ENCODE measurements at places on chromosomes 11 and 22. TPM values are rescaled to one million over a fixed set of nuclear protein-coding genes. Genes with fewer than 3 reads are reported as not detected.

SELENOH gene
- total RNA-seq, result 130 TPM

GVQW3 gene
- 1.8 TPM for total RNA-seq

LMO2 gene
- total RNA-seq, result 11.3 TPM

MS4A6A gene
- 115 TPM for total RNA-seq

PKP3 gene
- 0.27 TPM for total RNA-seq

FAM227A gene
- total RNA-seq, result 0.95 TPM

CST6 gene
- not detected for total RNA-seq

OR10A2 gene
- not detected for total RNA-seq

RHOD gene
- 24.2 TPM for total RNA-seq

EFCAB6 gene
- total RNA-seq, result 1.8 TPM

OR4A16 gene
- total RNA-seq, result not detected

GRCh38 chr11:75461151-75461550, 28.1 kb upstream of the KLHL35 start:
- DNase-seq, result no peak

- DNase-seq, result no peak
These were observed 7.8 kb upstream of the MYBPC3 start for GRCh38 chr11:47360341-47360740.

DNA sequence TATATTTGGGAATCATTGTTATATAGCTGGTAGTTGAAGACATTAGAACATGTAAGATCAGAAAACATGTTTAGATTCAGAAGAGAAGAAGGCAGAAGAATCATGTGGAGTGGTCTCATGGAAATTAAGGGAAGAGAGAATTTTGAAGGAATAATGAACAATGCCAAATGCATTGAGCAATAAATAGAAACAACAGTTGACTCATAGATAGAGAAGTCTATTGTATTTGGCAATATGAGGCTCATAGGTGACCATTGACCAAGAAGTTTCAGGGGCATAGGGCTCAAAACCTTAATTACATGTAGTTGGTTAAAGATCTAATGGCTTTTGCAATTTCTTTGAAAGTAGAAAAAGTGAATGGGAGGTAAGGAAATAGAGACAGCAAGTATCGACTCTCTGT, 123.9 kb downstream of the PAX6 start:
- no peak for DNase-seq

DNA sequence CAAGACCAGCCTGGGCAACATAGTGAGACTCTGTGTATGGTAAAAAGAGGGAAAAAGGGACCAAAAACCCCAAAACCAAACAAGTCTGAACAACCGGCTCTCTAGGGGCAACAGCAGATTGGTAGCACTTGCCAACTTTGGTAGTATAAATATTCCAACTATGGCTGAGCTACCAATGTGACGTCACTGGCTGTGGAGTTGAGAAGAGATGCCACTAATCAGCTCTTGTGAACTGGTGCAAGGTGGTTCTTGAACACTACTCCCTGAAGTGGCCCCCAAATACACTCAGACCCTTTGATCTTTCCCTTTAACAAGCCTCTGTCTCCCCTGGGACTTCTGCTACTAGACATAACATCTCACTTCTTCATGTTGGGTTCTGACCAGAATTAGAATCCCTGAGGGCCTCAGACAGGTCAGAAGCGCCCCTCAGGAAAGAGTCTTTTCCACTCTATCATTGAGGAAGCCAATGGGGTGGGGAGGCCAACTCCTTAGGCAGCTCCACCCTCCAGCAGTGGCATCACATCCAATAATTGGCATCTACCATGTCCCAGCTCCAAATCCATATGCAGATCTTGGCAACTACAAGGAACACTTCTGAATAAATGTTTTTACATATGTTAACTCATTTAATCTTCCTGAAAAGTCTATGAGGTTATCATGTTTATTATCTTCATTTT, 49.2 kb downstream of the RPL27A start:
- no peak for DNase-seq

DNA sequence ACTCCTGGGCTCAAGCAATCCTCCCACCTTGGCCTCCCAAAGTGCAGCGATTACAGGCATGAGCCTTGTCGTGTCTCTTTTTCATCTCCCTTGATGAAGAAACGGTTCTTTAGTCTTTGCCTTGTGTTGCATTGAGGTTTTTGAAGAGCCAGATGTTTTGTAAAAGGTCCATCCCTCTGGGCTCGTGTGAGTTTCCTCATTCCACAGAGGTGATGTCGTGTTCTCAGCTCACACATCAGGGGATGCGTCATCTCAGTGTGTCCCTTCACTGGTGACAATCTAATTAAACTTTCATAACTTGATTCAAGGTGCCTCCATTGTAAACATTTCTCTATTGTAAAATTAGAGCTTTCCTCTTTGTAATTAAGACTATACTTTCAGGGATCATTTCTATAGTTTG, 29.7 kb upstream of the TEF start:
- peak; percentile 65 for DNase-seq

DNA sequence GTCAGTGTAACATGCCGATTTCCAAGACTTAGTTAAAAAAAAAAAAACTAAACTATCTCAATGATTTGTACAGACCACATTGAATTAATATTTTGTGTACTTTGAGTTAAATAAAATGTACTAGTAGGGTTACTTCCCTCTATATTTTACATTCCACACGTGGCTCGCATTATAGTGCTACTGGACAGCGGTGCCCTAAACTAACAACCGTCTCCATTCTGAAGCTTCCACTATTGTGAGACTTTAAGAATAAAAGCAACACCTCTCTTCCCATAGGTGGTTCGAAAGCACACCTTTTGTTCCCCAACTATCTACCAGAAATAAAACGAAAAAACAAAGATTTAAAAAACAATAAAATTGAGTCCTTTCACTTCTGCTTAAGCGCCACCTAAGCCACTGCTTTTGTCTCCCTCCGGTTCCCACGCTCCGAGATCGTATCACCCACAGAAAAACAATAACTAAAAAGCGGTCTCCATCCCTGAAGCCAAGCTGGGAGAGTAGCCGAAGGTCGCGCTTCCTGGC, 380 bp upstream of the TTC17 start:
- no peak for DNase-seq

GRCh38 chr11:15473954-15474837, 359.5 kb downstream of the INSC start:
- no peak for DNase-seq

GRCh38 chr22:23910496-23911190, 16.5 kb downstream of the MIF start:
- no peak for DNase-seq

GRCh38 chr11:63476618-63477017, 14.3 kb downstream of the PLAAT5 start:
- DNase-seq, result no peak

- no peak for DNase-seq
These were observed 1330.6 kb downstream of the BRD1 start for GRCh38 chr22:48496987-48497650.

DNA sequence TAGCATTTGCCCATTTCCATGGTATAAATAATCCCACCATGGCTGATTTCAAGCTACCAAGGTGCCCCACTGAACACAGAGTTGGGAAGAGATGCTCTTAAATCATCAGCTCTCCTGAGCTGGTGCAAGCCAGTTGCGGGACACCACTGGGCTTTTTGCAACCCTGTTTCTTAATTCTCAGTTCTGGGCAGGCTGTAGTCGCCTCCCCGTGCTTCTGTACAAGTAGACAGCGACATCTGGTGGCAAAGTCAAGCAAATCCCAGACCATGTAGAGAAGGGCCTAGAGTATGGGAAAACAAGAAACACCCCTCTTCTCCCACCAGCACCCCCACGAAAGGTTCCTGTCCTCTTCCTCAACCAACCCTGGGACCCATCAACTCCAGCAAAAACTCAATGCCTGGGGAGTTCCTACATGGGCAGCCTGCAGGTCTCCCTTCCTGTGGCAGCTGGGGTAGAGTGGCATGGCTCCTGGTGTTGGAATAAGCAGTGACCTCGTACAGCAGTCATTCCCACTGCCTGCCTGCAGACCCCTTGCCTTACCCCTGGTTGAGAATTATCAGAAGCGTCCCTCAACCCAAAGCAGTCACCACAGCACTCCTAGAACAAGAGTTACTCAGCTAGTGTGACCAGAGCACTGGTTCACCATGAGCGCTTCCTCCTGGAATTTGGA, 68.4 kb downstream of the IGLL5 start:
- DNase-seq, result peak; percentile 79

- no peak for DNase-seq
These were observed 15.3 kb upstream of the TREH start for GRCh38 chr11:118694771-118695170.

DNA sequence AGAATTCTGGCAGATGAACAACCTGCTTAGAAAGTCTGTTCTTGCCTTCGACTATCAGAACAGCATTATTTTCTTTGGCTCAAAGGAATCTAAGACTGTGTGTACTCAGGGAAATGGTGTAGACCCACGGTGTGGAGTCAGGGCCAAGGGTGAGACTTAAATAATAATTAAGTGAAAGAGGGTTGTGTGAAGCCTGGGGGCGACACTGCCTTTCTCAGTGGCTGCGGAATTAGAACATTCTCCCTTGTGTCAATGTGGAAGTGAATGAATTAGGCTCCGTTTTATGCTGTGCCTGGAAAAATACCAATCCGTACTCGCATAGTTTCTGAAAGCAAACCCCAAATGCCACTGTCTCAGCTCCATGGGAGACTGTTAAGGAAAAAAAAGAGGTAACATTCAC, 50.7 kb downstream of the NAV2 start:
- no peak for DNase-seq

DNA sequence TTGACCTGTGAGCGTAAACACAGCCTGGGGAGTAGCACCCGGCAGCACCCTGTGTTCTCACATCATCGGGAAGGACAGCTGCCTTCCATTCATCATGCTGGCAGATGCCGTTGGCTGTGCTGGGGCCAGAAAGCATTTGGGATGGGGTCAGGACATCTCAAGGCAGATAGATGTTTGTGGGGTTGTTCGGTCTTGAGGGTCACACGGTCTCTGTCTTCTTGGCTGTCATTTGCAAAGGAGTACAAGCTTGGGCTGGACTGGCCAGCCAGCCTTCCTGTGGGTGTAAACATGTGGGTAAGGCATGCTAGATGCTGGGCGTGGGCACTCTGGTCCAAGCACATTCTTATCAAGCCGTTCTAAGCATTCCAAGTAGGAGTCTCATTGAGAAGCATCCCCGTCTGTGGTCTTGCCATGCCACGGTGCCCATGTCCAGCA, 81.4 kb downstream of the TBC1D22A start:
- no peak for DNase-seq

GRCh38 chr11:6405052-6405667, 13.7 kb downstream of the APBB1 start:
- no peak for DNase-seq

- DNase-seq, result peak; percentile 83
These were observed 626 bp upstream of the TBX10 start for GRCh38 chr11:67640021-67640757.

GRCh38 chr11:72738199-72739141, 13.7 kb downstream of the ARAP1 start:
- peak; percentile 75 for DNase-seq

- peak; percentile 32 for DNase-seq
These were observed 7.8 kb downstream of the UCP2 start for GRCh38 chr11:73974604-73975478.

DNA sequence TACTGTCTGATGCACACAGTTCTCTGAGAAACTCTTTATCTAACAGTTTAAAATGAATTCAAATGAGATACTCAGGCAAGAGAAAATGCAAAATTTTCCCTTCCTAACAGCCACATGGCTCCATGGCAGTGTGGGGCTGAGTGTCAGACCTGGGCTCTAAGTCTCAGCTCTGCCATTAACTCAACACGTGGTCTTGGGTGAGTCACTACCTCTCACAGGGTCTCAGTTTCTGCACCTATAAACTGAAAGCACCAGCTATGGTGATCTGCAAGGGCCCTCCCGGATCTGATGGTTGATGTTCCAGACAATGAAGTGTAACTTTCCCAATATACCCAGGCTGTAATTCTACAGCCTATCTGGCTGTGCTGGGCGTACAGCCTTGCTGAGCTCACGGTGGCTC, 70.5 kb downstream of the KCNC1 start:
- no peak for DNase-seq

DNA sequence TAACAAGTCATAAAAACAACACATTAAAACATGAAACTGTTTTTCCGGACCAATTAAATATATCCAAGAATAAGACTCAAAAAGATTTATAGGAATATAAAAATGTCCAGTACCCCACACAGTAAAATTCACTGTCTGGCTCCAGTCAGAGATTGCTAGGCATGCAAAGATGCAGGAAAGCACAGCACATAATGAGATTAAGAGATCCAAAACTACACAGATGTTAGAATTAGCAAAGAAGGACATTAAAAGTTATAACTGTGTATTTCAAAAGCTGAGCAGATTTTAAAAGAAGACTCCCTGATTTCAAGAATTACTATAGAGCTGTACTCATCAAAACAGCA, 13.6 kb downstream of the LRRC75B start:
- no peak for DNase-seq

GRCh38 chr11:116946414-116946813, 109.0 kb upstream of the APOA1 start:
- no peak for DNase-seq

- no peak for DNase-seq
These were observed 182.0 kb upstream of the ARHGAP20 start for GRCh38 chr11:110894224-110894623.

DNA sequence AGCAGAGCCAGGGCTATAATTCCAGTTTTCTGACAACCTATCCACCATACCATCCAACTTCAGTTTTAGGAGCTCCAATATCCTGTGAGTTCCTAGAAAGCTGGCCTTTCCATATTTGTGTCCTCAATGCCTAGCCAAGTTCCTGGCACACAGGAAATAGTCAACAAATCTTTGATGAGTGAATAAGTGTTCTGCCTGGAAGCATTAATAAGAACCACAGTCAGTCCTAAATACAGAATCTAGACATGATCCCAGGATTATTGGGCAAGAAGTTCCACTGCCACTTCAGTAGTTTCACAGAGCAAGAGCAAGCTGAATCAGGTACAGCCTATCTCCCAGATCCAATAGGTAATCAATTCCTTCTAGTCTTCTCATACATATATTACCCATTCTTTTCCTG, 942.0 kb downstream of the DLG2 start:
- no peak for DNase-seq

GRCh38 chr11:82936261-82936660, 34.7 kb downstream of the DDIAS start:
- DNase-seq, result no peak

Data from sigmoid colon (tissue), 7 donors.